LHCN-M2 (cell line): ENCODE measurements at places on chromosomes 2 and 18. TPM values are rescaled to one million over a fixed set of nuclear protein-coding genes. Genes with fewer than 3 reads are reported as not detected.

DNA sequence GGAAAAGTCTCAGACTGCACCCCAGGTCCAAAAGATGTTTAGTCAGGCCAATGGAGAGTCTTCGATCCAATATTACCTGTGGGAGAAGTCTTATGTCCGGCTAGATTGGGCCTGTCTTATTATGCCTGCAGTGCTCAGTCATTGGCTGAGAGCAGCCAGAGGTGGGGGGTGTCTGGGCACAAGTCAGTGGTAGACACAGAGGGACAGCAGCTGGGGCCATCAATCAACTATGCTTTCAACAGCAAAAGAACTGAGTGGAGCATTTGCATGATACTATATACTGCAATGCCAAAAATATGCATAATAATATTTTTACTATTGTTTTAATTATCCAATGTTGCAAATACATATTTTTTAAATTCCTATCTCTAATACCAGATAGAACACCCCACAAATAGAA lies 298.6 kb upstream of the CDH20 start:
- peak; percentile 63 for DNase-seq

DNA sequence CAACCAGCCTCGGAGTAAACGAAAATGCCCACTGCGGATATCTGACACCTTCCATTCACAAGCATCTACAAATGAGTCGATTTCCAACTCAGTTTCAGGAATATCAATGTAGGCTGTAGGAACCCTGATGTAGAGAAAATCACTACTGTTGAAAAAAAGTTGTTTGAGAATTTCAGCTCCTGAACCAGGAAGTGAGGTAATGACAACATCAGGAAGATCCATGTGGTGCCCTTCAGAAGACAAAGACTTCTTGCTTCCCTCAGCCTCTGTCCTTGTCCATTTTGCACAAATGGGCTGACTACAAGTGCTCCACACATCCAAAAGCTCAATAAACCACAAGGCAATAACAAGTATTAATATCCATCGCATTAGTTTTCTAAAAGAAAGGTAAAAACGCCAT lies 4.7 kb downstream of the DSEL start:
- DNase-seq, result no peak

- DNase-seq, result no peak
These were observed 191.9 kb upstream of the CTAGE1 start for GRCh38 chr18:22609642-22610041.

DSG4 gene
- not detected in 2 replicates for total RNA-seq

DNA sequence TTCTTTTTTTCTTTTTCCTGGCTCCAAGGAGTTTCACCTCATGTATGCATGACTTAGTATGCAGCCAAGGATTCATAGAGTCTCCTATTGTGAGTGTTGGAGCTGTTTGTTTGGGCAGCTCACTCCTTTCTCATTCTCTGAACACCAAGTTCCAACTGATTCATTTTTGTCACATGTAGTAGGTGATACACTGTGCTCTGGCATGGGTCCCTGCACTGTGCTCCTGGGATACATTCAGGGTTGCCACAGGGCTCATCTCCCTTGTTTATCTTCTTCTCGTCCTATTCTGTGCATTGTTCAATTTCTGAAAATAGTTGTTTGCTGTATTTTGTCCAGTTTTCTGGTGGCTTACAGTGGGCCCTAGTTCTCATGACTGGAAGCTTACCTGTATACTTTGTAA lies 96.8 kb downstream of the ZNF407 start:
- DNase-seq, result no peak

FSIP2 gene
- total RNA-seq, result 0.13 and 0.17 TPM in 2 replicates

GRCh38 chr2:65364986-65365733 lies 67.2 kb downstream of the SPRED2 start:
- no peak for DNase-seq

DNA sequence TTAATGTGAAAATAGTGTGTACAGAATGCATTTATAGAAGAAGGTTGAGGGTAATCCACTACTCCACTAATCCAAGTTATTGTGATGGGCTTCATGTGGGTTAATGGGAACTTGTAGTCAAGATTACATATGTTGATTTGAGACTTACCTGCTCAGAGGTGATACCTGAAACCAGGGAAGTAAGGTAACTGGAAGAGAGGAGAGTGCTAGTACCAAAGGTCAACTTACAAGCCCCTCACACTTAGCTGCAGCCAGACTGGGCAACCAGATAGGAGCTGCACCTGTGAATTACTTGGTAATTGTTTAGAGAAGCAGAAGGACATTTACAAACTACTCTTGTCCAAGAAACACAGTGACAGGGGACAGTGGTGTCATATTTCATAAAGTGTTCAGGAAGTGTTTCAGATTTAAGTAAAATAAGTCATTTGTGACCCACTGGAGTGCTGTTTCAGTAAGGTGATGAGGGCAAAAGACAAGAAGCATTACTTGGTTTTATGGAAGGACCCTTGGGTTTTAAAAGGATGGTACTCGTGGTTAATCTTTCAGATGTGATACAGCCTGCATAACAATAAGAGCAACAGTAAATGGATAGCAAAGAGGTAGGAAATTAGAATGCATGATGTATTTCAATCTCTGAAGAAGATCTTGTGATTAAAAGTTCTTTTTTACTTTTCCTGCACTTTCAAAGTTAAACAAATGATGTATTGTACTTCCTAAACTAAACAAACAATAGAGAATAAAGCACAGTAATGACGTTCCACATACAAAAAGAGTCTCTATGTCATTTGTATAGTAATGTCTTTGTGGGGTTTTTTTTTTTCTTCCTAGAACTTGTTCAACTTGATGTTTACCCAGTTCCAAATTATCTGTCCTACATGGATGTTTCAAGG lies 189.3 kb downstream of the PHLPP1 start:
- no peak for DNase-seq

DNA sequence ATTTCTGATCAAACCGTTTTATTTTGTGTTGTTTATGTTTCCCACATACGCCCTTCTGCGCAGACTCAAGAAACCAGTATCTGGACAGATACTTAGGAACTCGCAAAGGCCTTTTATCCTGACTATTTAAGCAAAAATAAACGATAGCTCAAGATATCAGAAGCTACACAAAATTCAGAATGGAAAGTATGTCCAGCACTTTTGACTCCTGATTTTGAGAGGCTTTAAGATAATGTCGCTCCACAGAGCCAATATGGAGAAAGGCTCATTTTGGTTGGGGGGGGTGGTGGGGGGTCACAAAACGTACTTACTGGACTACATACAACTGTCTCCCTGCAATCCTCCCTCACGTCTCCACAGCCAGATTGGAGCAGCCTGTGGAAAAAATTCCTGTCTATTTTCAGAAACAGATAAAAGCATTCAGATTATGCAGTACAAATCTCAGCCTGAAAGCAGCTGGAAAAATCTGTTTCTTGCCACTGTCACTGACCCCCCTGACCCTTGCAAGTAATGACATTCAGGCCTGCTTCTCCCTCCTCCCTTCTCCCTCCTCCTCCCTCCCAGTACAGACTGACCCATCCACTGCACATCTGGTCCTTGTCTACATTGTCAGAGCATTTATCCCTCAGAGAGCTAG lies 34.9 kb upstream of the LCLAT1 start:
- no peak for DNase-seq
